T1000 (cell line): ENCODE measurements at places on chromosomes 6 and 20.

DNA sequence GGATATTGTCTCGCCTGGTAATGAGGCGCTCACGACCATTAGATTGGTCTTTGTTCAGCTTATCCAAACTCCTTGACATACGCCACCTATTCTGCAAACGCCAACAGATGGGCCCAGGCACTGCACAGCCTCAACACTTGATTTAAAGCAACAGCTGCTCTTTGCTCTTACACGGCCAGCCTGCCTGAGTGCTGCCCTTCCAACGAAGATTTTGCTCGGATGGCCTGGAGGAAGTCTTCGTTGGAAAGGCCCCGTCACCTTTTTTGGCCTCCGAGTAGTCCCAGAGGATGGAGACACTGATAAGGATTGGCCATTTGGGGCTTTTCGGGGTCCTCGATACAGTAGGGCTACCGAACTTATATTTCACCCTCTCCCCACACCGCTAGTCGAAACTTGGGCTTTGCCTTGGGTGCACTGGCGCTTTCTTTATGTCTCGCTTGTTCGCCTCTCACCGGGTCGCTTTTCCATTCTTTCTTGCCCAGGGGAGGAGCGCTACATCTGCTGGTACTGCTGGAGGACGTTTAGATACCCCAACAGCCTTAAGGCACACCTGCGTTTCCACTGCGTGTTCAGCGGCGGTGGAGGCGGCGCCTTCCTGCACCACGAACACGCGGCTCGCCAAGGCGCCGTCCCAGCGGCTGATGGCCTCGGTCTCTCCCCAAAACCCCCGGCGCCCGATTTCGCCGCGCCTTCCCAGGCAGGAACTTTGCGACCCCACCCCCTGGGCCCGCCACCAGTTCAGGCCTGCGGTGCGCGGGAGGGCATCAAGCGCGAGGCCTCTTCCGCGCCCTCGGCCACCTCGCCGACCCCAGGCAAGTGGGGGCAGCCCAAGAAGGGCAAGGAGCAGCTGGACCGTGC, 6.1 kb downstream of the PRDM13 start:
- DNase-seq = no peak

GRCh38 chr20:48965189-48965910, 43.8 kb downstream of the ARFGEF2 start:
- no peak for DNase-seq

- peak; percentile 45 for DNase-seq
These were observed 175.1 kb upstream of the JAG1 start for GRCh38 chr20:10848810-10849370.

DNA sequence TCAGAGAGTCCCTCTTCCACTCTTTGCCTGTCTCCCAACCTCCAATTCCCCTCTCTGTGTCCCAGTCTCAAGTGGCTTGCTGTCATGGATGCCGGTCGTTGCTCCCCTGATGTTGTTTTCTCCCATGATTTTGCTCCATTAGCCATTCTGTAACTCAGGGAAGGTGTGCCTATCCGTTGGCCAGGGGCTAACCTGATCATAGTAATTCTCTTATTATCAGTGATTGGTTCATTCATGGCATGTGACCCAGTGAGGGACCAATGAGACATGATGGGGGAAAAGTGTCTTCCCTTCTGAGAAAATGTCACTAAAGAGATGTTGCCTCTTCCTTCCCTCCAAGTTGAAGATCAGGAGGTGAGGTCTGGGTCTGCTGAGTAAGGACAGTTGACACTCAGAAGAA, 214.5 kb downstream of the FARS2 start:
- no peak for DNase-seq

GRCh38 chr20:36886859-36887751, 11.2 kb downstream of the TLDC2 start:
- DNase-seq = peak; percentile 78

DNA sequence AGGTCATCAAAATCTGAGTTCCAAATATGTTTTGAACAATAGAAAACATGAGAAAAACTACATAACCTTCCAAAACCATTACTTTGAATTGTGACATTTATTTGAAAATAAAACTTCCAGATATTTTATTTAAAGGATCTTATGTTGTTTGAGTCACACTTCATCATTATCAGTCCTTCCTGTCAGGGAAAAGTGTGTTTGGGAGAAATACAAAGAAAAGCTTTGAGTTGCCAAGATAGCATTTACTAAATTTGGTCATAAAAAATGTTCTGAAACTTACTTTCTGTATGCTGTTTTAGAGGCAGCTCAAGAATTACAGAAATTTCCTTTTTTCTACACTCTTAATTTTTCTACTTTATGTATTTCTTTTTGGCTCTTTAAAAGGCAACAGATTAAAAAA, 208.2 kb upstream of the RIN2 start:
- DNase-seq = no peak

DNA sequence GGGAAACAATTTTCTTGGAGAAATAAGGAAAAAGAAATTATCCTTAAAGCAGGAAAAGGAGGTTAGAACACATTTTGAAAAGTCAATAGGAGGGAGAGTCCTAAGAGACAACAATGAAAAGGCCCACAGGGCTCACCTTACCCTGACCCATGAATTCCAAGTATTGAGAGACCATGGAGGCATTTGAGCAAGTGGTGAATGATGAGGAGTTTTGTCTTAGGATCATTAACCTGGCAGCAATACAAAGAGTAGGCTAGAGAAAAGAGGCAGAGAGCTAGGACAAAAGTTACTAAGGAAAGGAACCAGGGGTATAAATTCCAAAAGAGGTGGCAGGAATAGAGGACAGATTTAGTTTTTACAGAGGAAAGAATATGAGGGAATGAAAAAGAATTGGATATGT, 44.7 kb downstream of the PACRG start:
- DNase-seq = no peak

DNA sequence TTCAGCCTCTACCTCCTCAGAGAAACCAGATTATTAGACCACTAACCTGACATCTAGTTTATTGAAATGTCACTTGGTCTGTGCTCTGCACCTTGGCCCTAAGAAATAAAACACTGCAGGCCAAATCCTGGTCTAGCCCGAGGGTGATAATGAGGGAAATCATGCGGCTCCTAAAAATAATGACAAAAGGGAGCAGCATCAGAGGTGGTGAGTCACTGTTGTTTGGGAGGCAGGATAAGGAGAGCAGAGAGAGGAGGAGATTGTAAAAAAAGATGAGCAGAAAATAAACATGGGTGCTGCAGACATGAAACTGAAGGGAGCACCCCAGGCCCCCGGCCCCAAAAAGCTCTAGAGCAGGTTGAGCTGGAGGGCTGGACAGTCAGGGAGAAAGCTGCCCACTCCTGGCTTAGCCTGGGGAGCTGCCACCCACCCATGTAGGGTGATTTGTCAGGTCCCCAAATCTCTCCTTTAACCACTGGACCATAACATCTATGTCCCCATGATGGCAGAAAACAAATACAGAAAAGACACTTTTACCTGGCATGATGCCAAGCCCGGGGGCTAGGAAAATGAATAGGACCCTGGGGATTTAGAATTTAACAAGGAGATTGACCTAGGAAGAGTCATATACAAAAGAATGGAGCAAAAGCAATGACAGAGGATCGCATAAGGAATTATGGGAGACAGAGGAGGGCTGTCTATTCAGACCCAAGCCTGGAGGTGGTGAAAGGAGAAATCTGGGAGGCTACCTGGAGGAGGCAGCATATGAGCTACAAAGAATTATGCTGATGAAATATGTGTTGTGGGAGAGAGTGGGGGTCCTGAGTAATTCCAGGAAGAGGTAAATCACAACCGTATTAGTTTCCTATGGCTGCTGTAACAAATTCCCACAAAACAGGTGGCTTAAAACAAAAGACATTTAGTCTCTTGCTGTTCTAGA, 103.7 kb downstream of the SNAP25 start:
- peak; percentile 58 for DNase-seq
